ENCODE measurements at places on chromosomes 13 and 19. TPM values are rescaled to one million over a fixed set of nuclear protein-coding genes. Genes with fewer than 3 reads are reported as not detected.

- DNase-seq, result peak; percentile 23
These were observed 8.4 kb downstream of the KANK3 start for GRCh38 chr19:8334458-8335342.

ZNF560 gene
- 0.06 TPM for total RNA-seq

MAMSTR gene
- total RNA-seq, result 1.5 TPM

TECR gene
- total RNA-seq, result 190 TPM

DNA sequence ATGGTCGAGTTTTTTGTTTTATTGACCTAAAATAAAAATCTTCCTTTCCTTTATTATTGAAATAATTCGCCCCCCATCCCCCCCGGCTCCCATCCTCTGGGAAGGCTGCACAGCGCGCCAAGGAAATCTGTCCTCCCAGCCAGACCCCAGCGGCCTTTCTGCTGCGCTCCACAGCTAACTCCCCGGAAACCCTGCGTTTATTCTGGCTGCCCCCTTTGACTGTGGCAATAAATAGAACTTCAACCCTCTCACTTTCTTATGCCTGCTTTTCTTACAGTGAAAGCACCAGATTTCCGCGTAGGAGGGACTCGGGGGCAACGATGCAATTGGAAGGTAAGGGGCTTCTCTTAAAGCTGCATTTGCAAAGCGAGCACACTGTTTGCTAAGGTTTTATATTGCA, 9.7 kb upstream of the C19orf12 start:
- DNase-seq, result no peak

- DNase-seq, result no peak
These were observed 257.1 kb upstream of the PCDH20 start for GRCh38 chr13:61672756-61673155.

DNA sequence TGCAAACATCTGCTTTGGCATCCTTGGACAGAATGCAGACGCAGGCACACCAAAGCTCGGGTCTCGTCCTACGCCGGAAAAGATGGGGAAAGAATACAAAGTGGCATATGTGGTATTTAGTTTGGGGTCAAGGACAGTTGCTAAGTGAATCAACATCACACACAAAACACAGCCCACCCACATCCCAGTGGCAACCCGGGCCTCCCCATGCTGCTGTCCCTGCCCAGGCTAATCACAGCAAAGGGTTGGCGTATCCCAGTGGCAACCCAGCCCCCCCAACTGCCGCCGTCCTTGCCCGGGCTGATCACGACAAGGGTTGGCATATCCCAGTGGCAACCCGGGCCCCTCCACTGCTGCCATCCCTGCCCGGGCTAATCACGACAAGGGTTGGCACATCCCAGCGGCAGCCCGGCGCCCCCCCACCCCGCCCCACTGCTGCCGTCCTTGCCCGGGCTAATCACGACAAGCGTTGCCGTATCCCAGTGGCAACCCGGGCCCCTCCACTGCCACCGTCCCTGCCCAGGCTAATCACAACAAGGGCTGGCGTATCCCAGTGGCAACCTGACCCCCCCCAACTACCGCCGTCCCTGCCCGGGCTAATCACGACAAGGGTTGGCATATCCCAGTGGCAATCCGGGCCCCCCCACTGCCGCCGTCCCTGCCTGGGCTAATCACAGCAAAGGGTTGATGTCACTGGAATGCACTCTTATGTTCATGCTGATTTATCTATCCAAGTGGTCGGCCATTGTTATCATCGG, 167.8 kb upstream of the SOX1 start:
- no peak for DNase-seq

ZNF581 gene
- 25.5 TPM for total RNA-seq

ATP4A gene
- total RNA-seq, result not detected

DNA sequence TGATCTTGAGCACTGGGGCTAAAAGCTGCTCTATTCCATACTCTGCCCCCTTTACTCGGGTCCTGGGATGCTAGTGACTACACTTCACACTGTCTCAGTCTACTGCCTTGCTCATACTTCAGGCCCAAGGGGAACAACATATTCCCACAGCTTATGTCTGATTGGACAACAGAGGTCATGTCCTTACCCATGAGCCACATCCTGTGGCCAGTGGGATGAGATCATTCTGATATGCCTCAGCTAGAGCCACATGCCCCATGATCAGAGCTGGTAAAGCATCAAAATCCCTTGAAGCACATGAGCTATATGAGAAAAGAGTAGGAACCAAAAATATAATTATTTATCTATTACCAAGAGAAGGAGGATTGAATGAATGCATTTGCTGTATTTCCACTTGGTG, 290.1 kb upstream of the TSHZ3 start:
- DNase-seq, result no peak

GRCh38 chr19:45852145-45852750, 10.7 kb downstream of the SYMPK start:
- DNase-seq, result no peak

GGN gene
- not detected for total RNA-seq

Data from activated CD4-positive, alpha-beta T cell treated with anti-CD3 and anti-CD28 coated beads, Interleukin-2, amount 10 ng/mL, durations not matched to agents 7 days and 5 days (primary cell).